ENCODE measurements at places on chromosomes 12 and 14.

GRCh38 chr12:124929649-124930419 lies 15.4 kb upstream of the UBC start:
- DNase-seq, result no peak

- no peak for DNase-seq
Measured at GRCh38 chr14:88598097-88598675, 35.3 kb downstream of the ZC3H14 start.

DNA sequence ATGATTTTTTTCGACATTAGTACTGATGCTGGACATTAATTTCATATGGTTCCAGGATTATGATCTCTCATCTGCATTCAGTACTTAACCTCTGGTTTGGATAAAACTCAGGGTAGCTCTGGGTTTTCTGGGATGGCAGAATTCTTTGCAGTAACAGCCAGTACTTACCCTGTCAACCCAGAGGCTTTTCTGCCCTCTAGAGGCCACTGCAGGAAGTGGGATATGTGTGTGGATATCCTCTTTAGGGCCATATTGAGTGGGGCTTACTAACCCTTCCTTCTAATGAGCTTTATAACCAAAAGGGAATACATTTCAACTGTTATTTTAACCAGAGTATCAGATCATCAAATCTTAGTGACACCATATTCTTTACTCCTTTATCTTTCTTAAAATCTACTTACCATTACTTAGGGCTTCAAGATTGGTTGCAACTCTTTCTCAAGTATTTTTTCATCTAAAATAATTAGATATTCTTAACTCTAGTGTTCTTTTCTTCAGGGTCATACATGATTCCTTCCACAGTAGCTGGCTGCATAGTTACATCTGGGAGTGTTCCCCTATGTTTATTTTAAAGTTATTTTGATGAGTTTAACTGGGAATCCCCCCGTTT lies 488.0 kb upstream of the STXBP6 start:
- no peak for DNase-seq

- no peak for DNase-seq
Measured at GRCh38 chr12:117130801-117131200, 31.6 kb upstream of the TESC start.

- no peak for DNase-seq
Measured at GRCh38 chr14:21539189-21539940, 13.2 kb upstream of the SALL2 start.

DNA sequence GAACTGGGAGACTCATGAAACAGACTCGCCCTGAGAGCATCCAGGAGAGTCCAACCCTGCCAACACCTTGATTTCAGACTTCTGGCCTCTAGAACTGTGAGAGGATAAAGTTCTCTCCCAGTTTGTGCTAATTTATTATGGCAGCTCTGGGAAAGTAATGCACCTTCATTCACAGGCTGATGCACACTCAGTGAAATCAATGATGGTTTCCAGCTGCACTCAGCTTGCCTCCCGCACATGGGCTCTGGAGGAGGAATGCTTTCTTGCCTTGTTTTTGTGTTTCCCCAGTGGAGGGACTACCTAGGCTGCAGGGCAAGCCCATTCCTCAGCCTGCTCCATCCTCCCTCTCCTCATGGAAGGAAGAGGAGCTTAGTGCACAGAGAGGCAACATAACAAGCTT lies 45.7 kb downstream of the TMEM132C start:
- DNase-seq, result no peak

GRCh38 chr12:3084742-3085141 lies 7.6 kb downstream of the TSPAN9 start:
- no peak for DNase-seq

- DNase-seq, result no peak
Measured at GRCh38 chr12:120227233-120228040, 26.5 kb upstream of the RPLP0 start.

DNA sequence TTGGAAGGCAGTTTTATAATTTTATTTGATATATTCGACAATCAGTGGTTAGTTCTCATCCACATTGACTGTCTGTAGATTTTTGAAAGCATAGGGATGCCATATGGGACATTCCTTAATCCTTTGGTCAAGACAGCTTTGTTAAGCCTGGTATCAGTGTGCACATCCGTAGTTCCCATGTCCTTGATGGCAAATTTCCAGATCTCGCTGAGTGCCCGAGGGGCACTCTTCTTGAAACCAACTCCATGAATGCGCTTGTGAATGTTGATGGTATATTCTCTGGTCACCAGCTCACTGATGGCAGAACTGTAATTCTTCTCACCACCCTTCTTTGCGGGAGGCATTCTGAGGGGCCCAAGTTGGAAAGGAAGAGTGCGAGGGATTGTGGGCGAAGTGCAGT lies 6.1 kb upstream of the DENND5B start:
- no peak for DNase-seq

GRCh38 chr14:71923513-71923912 lies 8.7 kb upstream of the RGS6 start:
- DNase-seq, result no peak

- no peak for DNase-seq
Measured at GRCh38 chr14:101239065-101239464, 322.2 kb upstream of the DIO3 start.

- DNase-seq, result peak; percentile 78
Measured at GRCh38 chr12:131737150-131737827, 26.4 kb downstream of the SFSWAP start.

DNA sequence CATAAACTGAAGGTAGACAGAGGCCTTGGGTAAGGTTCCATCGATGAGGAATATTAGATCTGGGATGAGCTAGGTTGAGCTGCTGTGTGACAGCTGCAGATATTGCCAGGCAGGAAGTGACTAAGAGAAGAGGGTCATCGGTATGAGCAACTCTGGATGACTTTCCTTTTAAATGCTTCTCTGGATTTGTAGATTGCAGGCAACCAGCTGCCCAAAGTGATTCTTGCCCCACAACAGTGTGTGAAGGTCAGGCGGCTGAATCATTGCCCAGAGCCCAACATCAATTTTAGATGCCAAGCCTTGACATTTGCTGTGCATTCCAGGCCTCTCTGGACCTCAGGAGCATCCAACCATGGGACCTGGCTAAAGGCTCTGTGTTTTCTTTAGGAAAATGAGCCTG lies 255.9 kb downstream of the DPF3 start:
- peak; percentile 91 for DNase-seq
